ENCODE measurements at places on chromosomes 2 and 18.

GRCh38 chr18:49768051-49768391 is 45.3 kb downstream of the ACAA2 start:
- peak; percentile 70 for DNase-seq

DNA sequence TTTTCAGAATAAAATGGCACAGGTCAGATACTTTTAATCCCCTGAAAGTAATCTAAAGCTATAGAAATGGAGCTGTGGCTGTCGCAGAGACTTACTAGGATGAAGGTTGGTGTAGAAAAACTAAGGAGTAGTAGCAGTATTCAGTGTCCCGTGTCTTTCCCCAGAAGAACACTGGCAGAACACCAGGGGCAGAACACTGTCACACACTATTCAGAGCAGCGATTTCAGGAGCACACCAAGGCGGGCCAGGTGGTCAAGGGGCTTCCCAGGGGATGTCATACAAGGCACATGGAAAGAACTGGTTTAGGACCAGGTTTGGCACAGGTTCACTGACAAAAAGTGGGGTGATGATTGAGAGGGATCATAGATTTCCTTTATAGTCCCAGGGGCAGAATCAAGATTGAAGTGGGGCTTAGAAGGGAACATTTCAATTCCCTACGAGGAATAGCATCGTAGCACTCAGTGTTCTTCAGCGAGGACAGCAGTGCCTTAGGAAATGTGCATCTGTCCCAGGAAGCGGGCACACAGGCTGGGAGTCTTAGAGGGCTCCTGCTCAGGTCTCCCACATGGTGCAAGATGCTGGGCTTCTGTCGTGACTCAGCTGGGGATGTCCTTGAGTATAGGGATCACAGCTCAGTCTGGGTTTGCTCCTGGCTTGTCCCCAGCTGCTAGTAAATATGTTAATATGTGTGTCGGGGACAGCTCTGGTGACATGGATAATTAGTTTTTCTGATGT is 22.6 kb downstream of the BCL2L11 start:
- no peak for DNase-seq

DNA sequence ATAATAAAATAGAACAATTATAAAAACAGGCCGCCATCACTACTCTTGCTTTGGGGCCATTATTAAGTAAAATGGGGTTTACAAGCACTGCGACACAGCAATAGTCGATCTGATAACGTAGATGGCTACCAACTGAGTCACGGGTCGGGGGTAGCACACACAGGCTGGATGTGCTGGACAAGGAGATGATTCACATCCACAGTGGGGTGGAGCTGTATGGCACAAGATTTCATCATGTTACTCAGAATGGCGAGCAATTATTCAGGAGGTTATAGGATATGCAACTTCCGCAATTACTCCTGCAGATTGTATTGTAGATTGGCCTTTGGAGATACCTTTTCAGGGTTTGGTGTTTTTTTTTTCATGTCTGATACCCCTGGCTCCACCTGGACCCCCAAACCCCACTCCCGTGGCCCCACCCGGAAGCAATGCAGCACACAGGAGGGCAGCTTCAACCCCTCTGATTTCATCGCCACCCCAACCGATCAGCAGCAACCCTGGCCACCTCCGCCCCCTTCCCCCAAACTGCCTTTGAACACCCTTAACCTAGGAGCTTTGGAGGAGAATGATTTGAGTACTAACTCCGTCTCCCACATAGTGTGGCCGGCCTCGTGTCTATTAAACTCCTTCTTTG is 21.4 kb upstream of the MLPH start:
- no peak for DNase-seq

DNA sequence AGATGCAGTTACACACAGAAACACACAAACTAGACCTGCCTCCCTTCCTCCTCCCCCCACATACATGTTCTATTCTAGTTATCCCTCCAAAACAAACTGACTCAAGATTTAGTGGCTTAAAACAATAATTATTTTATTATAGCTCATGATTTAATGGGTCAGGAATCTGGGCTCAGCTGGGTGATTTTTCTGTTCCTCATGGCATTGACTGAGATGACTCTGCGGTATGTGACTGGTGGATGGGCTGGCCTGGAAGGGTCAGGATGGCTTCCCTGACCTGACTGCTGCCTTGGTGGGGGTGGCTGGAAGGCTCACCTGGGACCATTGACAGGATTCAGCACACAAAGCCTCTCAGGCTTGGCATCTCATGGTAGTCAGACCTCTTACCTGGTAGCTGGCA is 33.7 kb upstream of the NTSR2 start:
- DNase-seq: no peak

DNA sequence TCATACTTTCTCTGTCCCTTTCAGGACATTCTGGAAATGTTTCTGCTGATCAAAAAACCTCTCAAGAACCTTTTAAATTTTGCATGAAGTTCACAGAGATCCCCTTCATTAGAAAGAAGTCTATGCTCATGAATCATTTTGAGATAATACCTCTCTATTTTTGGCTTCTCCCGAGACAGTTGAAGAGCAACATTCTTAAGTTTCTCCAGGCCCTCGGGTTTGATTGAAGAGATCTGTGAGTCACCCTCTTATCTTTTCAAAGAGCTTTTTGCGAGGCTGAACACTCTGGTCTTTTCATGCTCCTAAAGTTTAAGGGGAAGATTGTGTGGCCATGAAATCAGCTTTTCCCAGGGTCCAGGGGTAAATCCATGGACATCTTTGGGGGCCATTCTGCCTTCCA is 354.2 kb downstream of the FBXO15 start:
- no peak for DNase-seq

DNA sequence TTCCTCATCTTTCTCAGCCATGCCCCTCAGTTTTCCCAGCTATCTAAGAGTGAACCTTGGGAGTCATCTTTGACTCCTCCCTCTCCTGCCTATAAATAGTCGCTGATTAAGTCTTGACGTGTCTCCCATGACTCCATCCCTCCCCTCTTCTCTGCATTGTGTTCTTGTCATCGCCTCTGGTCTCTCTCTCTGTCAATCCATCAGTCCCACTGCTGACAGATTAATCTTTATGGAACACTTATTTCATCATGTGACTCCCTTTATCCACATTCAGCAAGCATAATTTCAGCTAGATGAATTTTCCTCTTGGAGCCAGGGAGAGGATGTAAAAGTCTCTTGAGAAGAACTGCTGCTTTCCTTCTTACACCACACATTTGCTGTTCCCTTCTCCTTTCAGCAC is 9.4 kb downstream of the ADAM23 start:
- DNase-seq: no peak

- no peak for DNase-seq
Measured at GRCh38 chr2:186590350-186590758, 498 bp downstream of the ITGAV start.
